ENCODE measurements at places on chromosomes 1 and 21.

DNA sequence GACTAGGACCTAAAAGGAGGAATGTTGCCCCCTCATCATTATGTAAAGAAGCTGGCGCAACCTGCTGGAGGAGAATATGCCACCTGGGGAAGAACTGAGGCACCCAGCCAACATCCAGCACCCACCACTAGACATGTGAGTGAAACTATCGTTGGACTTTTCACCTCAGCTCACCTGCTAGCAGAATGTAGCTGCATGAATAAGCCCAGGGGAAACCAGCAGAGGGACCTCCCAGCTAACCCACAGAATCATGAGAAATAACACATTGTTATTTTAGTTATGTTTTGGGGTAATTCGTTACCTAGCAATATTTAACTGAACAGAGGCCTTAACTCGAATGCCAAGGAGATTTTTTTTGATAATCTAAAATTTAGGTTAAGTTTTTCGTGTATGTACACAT lies 542.5 kb upstream of the DAB1 start:
- DNase-seq = no peak

DNA sequence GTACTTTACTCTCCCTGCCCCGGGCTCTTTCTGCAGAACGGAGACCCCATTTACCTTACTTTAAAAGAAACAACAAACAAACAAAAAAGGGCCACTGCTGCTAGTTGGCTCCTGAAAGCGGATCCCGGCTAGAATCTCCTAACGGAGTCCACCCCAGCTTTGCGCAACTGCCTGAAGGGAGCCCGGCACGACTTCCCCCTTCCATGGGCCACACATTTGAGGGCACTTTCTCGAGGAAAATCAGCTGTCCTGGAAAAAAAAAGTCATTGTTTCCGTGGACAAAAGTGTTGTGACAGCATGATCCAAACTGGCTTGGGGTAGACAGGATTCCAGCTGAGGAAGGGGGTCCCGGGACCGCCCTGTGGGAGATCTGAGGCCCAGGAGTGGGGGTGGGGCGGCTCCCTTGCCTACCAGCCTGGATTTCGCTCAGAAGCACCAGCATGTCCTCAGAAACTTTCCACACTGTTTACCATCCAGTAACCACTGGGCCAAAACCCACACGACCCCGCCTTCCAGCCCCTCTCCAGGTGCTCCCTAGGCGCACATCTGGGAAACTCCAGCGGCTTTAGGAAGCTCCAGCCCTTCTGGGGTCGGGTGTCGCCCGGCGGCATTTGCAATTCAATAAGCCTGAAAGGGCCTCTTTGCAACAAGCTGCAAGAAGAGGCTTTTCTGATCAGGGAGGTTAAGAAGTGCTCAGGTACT lies 4.8 kb downstream of the RIPK4 start:
- DNase-seq = no peak

DNA sequence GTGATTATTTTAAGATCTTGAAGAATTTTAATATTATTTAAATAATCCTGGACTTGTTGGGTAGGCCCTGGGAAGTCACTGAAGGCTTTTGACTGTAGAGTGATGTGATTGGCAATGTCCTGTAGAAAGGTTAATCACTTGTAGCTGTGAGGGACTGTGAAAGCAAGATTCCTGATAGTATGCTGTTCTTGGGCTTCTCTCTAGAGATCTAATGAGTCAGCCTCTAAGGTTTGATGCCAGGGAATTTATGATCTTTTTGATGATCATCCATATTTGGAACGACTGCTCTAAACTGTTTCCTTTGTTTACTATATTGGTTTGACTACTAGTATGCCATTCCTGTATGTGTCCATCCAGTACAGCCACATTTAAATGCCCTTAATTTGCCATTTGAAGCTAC lies 56.5 kb downstream of the CAMSAP2 start:
- DNase-seq = no peak

- DNase-seq = no peak
Measured at GRCh38 chr1:152349611-152350010, 10.2 kb downstream of the FLG2 start.

- no peak for DNase-seq
Measured at GRCh38 chr1:116528329-116529083, 42.3 kb downstream of the CD58 start.

DNA sequence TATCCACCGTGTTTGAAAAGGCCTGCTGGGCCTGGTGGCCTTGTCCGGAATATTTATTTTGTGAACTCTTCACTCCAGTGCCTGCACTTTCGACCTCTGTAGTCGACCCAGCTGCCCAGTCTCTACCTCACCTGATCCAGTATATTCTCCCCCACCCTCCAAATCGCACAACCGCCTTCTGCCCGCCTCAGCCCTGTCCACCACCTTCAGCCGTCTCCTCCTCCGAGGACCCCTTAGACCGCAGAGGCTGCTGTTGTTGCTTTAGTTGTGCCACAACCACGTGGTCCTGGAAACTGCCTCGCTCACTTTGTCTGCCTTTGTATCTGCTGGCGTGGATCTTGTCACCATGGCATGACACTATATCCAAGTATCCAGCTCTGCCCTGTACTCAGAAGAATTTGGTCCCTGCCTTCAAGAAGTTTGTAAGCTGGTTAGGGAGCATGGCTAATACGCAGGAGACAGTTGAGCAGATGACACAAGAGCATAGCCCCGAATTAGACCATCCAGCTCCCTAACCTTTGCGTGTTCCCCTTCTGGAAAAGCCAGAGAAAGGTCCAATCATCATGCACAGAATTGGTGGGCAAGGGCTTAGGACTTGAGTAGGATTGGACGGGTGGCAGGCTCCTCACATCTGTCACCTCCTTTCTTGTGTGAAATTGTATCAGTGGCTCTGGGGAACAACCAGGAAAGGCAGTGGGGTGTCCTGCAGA lies 1.5 kb downstream of the PHGDH start:
- DNase-seq = no peak

DNA sequence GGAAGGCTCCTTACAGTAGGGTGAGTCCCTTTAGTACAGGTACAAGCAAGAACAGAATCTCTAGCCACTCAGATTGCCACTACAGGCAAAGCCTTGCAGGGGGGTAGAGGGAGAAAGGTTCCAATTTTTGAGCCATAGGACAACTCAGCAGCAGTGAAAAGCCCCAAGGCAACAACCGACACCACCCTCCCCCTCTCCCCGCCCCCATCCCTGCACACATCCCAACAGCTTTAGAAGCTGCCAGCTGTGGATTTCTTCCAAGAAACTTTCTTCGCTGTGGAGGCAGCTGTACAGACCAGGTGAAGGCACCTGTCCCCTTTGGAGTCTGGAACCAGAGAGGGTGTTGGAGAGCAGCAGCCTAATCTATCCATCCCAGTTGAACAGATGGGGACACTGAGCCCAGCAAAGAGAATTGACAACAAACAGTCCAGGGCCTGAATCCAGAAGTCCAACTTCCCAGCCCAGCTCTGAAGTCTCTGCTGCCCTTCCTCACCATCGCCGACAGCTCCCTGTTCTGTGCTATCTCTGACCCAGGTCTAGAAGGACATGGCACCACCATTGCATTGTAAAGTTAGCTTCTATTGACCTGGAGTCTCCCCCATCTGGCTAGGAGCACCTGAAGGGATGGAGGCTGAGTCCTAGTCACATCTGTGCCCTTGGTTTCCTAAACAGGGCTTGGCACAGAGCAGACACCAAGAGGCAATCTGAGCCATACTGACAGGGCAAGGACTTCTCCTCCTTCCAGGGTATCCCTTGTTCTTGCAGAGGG lies 2.2 kb downstream of the TENT5B start:
- DNase-seq = no peak

DNA sequence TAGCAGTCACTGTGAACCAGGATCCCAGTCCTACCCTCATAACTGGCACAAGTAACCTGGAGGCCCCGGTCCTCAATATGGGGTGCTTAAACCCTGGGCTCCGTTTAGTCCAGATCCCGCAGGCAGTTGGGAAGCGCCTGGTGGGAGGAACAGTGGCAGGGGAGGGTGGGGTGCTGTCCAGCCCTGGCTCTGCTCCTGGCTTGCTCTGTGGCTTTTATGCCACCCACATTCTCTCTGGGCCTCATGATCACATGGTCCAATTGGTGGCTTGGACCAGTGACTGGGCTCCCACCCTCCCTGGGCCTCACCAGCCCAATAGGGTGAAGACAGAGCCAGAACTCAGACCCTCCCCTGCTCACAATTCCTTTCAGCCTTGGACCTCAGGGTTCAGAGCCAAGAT lies 2.9 kb downstream of the CD164L2 start:
- no peak for DNase-seq

DNA sequence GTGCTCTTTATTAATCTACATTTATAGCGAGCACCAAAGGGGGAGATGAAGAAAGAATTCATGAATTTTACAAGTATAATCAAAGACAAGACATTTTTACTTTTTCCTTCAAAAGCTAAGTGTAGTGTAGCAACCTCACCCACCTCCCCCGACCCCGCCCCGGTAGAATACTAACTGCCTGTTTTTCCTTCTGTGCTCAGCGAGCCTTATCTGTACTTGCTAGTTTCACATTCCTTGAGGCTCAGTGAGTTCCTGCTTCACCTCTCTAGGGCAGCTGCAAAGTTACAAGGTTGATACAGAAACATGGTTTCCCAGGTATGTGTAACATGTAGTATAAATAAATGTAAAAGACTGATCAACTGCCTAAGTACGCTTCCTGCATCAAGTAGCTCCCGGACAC lies 86.5 kb downstream of the LIPI start:
- no peak for DNase-seq

GRCh38 chr1:201982623-201983379 lies at the start of gene RNPEP:
TSS of gene RNPEP (plus strand) at chr1:201982648. CDS start at chr1:201982667, 19 bp downstream.
- peak; percentile 31 for DNase-seq

DNA sequence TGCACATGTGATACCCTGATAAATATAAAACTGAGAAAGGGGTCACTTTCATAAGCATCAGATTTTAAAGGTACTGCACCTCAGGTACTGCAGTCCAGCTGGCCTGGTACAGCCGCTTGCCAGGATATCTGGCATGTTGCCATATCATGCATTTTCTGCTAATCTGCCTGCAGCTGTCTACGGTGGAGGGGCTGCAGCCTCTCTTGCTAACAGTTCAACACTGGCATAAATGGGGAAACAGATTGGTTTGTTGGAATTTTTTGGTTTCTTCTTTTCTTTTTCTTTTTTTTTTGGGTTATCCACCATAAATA lies 71.5 kb downstream of the MIS18A start:
- DNase-seq = no peak

DNA sequence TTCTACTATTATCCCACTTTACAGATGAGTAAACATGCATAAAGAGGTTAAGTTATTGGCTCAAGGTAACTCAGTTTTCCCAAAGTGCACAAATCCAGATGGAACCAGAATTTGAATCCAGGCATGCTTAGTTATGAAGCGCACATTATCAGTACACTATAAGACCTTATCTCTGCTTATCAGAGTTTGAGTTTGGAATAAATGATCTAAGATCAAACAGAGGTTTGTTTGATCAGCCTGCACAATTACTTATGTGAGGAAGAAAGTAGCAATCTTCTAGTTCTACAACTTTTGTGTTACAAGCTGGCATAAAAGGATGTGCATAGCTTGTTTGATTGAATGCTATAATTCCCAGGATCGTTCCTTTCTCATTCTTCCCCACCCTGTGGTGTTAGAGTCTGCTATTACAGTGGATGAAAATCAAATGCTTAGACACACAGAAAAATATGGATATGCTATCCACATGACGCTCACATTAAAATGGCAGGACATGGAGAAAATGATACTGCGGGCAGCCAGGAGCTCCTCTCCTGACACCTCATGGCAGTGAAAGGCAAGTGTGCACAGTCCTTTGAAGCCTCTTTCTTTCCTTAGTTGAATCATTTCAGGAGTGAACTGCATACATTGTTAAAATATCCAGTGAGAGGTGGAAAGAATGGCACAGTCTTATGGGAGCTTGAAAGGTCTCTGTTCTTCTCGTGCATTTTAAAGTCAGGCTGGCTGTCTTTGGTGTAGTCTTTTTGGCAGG lies 23.9 kb upstream of the PBX1 start:
- no peak for DNase-seq

- DNase-seq = no peak
Measured at GRCh38 chr1:67130673-67131072, 4.1 kb downstream of the C1orf141 start.

DNA sequence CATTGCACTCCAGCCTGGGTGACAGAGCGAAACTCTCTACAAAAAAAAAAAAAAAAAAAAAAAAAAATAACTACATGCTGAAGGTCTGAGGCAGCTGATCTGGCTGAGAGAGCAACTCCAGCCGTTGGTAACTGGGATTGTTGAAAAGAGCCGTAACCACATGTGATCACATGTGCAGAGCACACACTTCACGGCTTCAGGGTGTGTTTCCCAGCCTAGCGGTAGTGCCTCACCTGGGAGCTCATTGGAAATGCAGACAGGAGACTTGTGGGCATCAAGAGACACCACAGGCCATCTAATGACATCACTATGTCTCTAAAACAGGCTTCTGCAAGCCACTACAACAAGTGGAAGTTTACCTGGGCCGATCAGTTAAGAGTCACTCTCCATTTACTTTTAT lies 11.8 kb upstream of the OTUD7B start:
- no peak for DNase-seq

GRCh38 chr1:92899780-92900179 lies 61.5 kb downstream of the DIPK1A start:
- no peak for DNase-seq

GRCh38 chr1:184218458-184219075 lies 167.0 kb downstream of the TSEN15 start:
- no peak for DNase-seq

- peak; percentile 2 for DNase-seq
Measured at GRCh38 chr1:22212400-22213233, 69.7 kb upstream of the WNT4 start.

DNA sequence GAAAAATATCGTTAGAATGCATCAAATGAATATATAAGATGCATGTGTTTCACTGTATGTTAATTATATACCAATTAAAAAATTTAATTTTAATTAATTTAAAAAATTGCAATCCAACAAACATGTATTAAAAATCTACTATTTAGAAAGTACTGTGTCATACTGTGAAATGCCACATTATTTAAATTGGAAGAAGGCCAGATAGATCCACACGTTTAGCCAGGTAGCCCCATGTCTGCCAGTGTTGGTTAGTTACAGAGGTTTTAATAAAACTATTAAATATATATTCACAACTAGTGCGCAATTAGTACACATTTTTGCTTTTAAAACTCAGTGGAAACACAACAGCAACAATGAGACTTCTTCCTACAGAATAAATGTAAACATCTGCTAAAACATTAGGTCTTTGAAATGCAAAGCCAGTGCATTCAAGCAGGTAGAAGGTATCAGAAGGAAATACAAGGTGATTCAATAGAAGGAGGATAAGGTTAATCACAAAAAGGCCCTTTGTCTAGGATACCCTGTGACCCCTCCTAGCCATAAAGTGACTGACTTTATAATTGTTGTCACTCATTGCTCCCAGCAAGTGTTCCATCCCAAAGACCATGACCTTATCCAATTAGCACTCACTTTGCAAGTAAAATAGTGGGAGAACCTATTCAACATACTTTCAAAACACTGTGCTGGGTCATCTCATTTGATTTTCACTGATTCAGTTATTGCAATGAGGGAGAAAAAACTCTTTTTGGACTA lies 211.5 kb downstream of the TTLL7 start:
- no peak for DNase-seq

DNA sequence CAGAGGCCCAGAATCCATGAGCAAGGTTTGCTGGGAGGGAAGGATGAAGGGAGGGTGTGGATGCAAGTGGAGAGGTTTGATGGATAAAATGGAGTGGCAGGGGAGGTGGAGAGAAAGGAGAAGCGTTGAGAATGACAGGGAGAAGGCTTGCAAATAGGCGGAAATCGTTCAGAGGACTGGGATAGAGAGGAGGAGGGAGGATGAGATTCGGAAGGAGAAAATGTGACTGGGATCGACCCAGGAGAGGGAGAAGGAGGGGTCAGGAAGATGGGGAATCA lies 376 bp downstream of the AVPR1B start:
- no peak for DNase-seq

GRCh38 chr1:231040019-231040799 lies at the start of gene FAM89A:
TSS of gene FAM89A (minus strand) at chr1:231040254. CDS start at chr1:231040211, 43 bp downstream.
- no peak for DNase-seq

All from NCI-H1417 treated with DMSO at 0.1 percent for 48 hours (cell line).